Suprapubic skin (tissue), 4 donors: ENCODE measurements at places on chromosomes 4 and X.

GRCh38 chr4:86594559-86595425, 677 bp downstream of the PTPN13 start:
- peak; percentile 77 for DNase-seq

DNA sequence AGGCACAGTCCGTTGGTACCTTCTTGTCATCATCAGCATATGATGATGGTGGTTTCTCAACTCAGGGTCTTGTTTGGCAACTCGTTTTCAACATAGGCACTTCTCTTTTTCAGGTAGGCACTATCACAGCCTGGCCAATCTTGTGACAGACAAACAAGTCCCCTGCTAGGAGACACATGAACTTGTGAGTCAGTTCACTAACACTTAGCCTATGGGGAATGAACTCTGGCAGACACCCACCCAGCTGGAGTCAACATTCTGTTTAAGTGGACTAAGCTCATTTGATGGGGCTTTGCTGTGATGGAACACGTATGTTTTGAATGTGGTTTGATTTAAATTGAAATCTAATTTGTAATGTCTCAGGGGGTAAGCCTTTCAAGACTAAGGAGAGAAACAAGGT, 100.7 kb upstream of the MAMLD1 start:
- DNase-seq: no peak

DNA sequence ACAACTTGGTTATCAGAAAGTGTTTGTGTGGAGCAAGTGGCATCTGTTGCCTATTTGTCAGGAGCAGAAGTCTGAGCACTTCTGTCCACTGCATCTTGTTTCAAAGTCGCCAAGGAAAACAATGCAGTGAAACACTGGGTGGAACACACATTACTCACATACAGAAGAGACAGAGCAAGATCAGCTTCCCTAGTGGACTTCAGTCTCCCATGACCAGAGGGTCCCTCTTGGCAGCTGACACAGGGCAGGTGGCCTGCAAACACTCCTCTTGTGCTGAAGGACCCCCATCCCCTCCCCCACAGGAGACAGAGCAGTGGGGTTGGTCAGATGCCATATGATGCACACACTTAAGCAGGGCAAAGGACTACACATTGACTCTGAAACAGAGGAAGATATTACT, 3.6 kb upstream of the BBS12 start:
- DNase-seq: no peak

DNA sequence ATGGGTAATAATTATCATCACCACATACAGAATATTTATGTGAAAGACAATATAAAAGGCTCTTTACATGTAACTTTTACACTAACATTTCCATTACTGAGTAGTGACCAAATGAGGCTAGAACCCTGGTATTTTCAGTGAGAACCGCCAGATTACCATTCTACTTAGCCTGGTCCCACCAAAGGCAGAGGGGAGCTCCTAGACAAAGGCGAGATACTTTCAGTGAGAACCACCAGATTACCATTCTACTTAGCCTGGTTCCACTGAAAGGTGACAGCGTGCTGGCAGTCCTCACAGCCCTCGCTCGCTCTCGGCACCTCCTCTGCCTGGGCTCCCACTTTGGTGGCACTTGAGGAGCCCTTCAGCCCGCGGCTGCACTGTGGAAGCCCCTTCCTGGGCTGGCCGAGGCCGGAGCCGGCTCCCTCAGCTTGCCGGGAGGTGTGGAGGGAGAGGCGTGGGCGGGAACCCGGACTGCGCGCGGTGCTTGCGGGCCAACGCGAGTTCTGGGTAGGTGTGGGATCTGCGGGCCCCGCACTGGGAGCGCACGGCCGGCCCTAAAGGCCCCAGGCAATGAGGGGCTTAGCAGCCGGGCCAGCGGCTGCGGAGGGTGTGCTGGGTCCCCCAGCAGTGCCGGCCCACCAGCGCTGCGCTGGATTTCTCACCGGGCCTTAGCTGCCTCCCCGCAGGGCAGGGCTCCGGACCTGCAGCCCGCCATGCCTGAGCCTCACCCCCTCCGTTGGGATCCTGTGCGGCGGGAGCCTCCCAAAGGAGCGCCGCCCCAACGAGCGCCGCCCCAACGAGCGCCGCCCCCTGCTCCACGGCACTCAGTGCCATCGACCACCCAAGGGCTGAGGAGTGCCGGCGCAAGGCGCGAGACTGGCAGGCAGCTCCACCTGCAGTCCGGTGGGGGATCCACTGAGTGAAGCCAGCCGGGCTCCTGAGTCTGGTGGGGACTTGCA, 1276.1 kb downstream of the PCDH7 start:
- DNase-seq: no peak

DNA sequence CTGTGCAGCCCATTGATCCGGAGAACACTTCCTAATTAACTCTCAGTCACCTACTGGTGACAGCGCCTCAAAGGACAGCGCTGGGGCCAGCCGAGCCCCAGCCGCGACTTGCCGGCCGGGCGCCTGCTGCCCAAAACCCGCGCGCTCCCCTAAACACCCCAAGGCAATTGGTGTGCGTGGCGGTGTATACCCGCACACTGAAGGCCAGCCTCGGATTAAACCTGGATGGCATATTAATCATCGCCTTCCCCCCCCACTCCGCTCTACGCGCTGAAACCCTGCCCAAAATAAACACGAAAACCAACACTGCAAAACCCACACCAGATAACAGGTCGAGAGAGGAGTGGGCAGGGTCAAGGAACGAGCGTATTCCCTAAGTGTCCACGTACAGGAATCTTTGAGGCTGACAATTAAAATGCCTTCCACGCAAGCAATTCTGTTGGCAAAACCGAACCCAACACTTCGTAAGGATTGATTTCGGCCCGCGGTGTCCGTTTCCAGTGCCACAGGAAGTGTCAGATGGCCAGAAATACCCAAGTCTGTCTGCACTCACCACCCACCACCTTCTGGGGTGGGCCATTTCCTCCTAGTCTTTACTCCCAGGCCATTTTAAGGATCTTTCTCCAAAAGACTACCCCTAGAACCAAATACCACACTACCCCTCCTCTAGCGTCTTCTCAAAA, 2.7 kb downstream of the BCOR start:
- DNase-seq: no peak

- DNase-seq: no peak
Measured at GRCh38 chr4:26632916-26633315, 49.0 kb downstream of the TBC1D19 start.

DNA sequence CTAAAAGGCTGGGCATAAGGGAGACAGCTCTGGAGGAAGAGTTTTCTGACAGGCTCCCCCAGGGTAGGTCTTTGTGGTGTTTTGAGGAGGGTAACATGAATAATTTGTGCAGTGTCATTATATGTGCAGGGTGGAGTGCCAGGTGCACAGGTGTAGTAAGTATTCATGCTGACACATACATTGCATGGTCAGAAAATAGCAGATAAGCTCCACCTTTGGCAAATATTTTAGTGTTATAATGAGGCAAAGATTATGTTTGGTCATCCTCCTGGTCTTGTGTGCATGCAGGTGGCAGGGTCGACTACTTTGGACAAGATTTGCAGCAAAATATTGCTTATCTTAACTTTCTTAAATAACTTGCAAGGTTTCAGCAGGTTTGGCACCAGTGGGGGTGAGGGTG, 910.4 kb upstream of the PCDH10 start:
- no peak for DNase-seq

GRCh38 chr4:37561803-37562207, 124.4 kb downstream of the RELL1 start:
- DNase-seq: no peak

- no peak for DNase-seq
Measured at GRCh38 chr4:677431-678293, 3.3 kb downstream of the MYL5 start.

GRCh38 chr4:42819863-42820514, 72.5 kb upstream of the GRXCR1 start:
- no peak for DNase-seq

GRCh38 chr4:166996216-166996615, 238.1 kb downstream of the SPOCK3 start:
- DNase-seq: no peak

GRCh38 chrX:33855251-33855650, 276.9 kb downstream of the FAM47A start:
- no peak for DNase-seq

GRCh38 chrX:84501798-84502628, at the start of gene HDX:
Gene HDX (minus strand): TSS chrX:84502453. CDS start chrX:84475397, 27,056 bp downstream.
- peak; percentile 90 for DNase-seq
